CD8-positive, alpha-beta T cell (primary cell): ENCODE measurements at places on chromosomes 5 and 9.
A peak's percentile ranks its signal among the peaks of the same experiment; 100 is the strongest.

- DNase-seq = no peak
Measured at GRCh38 chr9:137919649-137920141, 42.1 kb downstream of the CACNA1B start.

- no peak for DNase-seq
Measured at GRCh38 chr9:130268521-130269211, 3.1 kb downstream of the HMCN2 start.

DNA sequence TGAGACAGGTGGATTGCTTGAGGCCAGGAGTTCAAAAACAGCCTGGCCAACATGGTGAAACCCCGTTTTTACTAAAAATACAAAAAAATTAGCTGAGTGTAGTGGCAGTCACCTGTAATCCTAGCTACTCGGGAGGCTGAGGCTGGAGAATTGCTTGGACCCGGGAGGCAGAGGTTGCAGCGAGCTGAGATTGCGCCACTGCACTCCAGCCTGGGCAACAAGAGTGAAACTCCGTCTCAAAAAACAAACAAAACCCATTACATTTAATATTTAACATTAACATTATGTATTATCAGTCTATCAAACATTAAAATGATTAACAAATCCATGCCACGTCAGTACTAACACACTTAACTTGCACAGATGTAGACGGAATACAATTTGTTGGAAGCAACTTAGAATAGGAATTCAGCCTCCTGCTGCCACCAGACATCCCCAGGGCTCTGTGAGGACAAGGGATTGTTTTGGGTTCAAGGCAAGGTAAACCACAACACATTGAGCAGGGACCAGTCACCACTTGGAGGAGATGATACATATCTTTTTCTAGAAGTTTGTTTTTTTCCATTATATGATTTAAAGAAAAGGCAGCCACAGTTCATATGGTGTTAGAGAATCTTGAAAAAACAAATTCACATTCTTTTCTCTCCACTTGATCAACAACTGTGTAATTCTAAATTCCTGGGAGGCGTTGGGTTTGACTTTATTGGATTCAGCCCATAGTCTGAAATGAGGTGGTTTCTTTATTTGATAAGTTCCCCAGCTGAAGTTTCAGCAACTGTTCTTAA is 104.1 kb upstream of the BASP1 start:
- no peak for DNase-seq

DNA sequence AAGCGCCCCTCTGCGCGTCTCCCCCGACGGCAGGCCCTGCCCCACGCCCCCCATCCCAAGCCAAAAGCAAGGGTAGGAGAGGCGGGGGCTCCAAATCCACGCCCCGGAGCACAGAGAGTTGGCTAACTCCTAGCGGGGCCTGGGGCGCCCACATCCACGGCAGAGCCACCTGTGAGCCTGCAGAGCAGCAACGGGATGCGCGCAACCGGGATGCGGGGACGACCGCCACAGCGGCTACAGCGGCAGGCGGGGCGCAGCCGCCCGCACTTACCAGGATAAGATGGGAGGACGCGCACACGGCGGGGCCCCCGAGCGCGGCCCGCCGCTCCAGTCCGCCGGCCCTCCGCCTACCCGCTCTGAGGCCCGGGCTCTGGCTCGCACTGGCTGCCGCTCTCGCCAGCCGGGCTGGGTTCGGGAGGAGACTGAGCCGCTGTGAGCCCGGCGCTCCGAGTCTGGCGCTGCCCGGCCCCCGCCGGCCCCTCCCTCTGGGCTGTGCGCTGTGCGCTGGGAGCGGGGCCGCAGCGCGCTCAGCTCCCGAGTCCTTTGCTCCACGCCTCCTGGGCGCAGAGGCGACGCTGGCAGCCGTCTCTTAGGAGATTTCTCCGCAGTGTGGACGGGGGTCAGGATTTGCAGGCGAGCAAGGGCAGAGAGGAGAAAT is at the start of gene SLC24A2:
Gene SLC24A2, minus strand, starts transcription at position 424 of the 658 bp plus-strand sequence.
- no peak for DNase-seq

DNA sequence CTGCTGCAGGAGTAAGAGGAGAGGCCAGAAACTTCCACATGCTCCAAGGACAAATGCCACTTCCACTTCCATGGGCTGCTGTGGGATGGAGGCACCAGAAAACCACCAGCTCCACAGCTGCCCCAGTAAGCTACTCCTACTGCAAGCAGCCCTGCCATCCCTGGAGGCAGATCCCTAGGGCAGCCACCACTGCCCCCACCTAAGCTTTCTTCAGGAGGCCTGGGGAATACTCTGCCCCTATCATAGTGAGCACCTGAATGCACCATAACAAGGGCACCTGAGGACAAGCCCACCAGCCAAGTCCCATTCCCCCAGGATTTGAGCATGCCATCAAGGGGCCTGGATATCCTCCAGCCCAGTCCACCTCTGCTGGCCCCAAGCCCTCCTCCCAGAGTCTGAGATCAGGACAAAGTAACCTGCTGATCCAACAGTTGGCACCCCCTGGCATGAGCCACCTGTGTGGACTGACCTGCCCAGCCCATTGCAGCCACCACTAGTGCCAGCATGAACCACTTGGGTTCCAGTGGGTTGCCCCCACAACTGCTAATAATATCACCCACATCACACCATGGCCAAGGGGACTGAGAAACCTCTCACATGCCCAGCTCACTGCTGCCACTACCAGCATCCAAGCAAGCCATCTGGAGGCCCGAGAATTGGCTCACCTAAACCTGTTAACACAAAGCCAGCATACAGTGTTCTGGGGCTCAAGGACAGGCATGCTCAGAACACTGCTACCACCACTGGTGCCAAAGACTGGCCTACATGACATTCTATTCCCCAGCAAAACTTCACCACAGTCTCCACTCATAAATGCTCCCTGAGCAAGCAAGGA is 480.1 kb downstream of the CDH12 start:
- DNase-seq = no peak

- DNase-seq = no peak
Measured at GRCh38 chr5:174245516-174246075, 200.1 kb downstream of the NSG2 start.

GRCh38 chr9:72857624-72857996 is 95.2 kb downstream of the ALDH1A1 start:
- DNase-seq = no peak

DNA sequence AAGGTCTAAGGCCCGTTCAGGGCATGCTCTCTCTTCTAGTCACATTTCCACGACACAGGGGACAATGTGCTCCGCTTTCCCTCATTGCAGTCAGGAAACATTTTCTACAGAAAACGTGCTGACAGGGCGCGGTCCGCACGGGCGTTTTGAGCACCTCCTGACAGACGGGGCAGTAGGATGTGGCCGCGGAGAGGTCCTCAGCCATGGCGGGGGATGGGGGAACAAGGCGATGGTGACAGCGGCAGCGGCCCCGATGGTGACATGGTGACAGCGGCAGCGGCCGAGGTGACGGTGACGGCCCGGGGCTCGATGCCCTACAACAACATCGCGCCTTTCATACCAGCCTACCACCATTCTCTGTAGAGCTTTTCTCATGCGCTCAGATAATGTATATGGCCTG is 4.1 kb downstream of the PLPP1 start:
- DNase-seq = no peak

GRCh38 chr5:93874080-93874479 is 132.7 kb upstream of the POU5F2 start:
- no peak for DNase-seq

DNA sequence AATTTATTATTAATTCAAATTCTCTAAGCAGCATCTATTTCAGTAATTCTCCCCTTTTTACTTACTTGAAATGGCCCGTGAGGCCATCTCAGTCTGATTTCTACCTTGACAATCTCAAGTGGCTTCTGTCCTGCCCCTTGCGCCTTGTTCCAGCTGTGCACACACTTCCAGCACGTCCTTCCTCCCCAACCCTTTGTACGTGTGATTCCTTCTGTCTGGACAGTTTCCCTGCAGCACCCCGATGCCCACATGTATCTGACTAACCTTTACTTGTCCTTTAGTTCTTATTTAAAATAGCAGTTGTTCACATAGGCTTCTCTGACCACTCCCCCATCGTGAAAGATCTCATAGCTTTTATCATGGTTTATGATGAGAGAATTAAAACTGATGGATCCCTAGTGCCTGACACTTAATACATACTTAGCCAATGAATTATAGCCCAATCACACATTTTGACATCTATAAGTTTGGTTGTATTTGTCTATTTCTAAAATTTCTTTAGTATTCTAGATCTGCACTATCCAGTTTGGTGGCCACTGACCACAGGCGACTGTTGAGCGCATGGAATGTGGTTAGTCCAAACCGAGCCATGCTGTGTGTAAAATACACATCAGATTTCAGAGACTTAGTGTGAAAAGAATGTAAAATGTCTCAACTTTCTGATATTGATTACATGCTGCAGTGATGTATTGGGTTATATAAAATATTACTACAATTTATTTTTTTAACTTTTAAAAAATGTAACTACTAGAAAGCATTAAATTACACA is 14.3 kb downstream of the ZBTB34 start:
- DNase-seq = no peak

GRCh38 chr5:68252673-68253623 is 37.4 kb downstream of the PIK3R1 start:
- peak; percentile 54 for DNase-seq

DNA sequence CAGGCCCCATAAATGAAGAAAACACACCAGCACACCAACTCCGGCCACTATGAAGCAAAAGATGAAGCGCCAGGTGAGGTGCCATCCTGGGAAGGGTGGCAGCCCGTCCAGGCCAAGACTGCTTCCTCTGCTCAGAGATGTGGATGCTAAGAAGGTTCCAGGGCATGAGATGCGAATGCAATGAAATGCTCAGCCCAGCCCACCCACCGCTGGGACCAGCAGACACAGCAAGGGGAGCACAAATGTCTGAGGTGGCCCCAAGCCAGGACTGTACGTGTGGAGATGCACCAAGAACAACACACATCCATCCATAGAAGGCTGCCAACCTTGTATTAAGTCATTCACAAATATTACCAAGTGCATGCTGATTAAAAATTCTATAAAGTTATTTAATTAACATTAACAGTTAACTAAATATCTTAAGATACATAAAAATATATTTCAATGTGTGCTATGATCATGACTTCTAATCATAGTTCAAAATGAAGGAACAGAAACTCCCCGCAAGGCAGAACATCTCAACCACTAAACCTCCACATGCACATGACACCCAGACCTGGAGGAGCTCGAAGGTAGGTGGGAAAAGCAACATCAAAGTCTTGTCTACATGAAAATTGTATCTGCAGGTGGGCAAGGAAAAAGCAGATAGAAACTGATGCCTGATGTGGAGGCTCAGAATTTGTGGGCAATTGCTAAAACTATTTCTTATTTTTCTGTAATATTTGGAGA is 43.7 kb downstream of the BICD2 start:
- no peak for DNase-seq

GRCh38 chr9:120610975-120611689 is 31.2 kb upstream of the CDK5RAP2 start:
- no peak for DNase-seq

DNA sequence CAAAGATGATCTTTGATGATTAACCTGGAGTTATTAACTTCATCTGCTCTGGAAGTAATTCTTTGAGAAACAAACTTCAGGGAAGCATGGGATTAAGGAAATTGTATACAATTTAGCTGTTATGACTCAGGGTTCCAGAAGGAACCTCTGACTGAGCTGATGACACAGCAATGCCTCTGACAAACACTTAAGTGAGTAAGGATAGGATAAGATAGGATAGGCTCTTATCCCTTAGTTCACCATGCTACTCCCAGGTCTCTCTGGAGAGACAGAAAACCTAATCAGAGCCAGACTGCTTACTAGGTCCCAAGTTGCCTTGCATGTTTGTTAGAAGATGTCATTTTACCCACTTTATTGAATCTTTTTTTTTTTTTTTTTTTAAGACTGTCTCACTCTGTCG is 12.6 kb upstream of the TMEM38B start:
- DNase-seq = no peak

DNA sequence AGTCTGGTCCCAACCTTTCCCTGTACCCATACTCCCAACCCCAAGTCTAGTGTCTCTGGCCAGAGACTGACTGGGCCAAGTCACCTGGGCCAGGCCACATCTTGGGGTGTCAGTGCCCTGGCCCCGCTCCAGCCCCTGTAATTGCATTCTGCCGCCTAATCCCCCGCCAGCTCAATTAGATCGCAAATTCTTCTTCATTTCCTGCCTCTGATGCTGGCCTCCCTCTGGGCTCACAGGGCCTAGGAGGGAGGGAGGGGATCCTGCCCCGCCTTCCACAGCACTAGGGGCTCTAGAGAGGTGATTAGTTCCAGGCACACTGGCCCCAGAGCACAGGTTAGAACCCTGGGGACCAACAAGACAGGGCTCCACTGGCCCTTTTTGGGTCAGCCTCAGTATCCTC is 5.5 kb downstream of the CXXC5 start:
- DNase-seq = no peak

DNA sequence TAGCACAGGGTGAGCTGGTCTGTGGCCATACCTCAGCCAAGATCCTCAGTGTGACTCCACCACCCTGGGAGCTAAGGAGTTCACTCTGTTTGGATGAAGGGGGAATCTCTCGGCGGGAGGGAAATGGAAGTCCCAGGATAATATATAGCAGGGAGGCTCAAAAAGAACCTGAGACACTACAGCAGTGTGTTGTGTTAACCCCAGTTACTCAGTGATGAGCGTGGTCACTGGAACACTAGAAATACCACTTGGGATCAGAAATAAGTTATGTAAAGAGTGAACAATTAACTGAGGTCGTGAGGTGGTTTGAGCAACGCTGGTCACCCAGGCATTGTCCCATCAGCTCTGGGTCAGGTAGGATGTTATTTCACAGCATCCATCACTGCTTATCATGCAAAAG is 59.3 kb upstream of the ADAMTS16 start:
- no peak for DNase-seq

DNA sequence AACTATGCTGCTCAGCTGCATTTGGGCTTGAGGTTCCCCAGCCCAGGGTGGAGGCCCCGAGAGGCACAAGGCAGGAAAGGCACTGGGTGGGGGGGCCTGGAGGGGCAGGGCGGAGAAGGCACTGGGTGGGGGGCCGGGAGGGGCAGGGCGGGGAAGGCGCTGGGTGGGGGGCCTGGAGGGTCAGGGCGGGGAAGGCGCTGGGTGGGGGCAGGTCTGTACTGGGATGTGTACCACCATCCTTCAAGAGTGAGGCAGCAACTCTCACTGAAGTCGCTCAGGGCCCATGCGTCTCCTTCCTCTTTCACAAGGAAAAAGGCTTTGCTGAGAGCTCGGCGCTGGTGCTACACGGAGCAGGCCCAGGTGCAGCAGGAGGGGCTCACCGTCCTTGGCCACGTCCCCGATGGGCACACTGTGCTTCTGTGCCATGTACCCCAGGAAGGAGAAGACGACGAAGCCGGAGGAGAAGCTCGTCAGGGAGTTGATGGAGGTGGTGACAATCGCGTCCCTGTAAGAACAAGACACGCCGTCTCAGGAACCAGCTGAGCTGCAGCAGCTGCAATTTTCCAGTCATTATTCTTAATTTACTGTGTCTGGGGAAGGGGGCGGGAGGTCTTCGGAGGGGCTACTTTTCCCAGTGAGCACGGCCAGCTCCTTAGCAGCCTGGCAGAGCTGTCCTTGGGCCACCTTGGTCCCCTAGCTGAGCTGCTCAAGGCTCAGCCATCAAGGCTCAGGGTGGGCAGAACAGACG is 30.8 kb downstream of the SLC6A3 start:
- DNase-seq = no peak

GRCh38 chr5:35127006-35127405 is 79.3 kb upstream of the AGXT2 start:
- no peak for DNase-seq
